ENCODE measurements at places on chromosomes 16 and 17.
A peak's percentile ranks its signal among the peaks of the same experiment; 100 is the strongest.

- no peak for DNase-seq
Observed at GRCh38 chr17:20066253-20066652, 57.1 kb downstream of the SPECC1 start.

DNA sequence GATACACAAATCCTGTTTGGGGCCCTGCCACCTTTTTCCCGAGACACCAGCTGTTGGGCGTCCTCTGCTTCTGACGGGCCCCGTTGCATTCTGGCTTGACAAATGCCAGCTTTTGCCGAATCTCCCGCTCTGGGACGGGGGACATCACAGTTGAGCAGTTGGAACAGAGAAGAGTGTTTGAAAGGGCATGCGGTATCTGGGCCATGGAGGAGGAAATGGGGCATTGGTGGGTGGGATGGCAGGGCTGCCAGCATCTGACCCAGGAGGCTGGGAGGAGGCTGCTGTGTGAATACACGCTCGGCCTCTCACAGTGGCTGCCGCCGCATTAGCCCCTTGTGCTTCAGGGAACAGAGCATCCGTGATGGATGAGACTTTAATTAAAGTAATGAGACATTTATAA, 184.3 kb upstream of the TNRC6C start:
- no peak for DNase-seq

- no peak for DNase-seq
Observed at GRCh38 chr17:37694734-37695133, 50.1 kb downstream of the HNF1B start.

DNA sequence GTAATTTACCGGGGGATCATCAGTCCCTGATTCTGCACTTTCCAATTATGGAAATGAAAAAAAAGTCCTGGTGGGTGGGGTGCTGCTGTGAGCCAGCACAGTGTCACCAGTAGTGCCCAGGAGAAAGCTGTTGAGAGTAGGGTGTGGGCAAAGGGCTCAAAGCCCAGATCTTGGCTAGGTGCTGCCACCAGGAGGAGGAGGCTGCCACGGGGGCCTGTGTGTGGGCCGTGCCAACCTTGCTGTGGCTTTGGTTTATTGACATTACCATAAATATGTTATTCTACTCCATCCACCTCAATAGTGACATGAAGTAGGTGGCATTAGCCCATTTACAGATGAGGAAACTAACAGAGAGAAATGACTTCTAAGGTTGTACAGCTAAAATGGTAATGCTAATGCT, 6.7 kb upstream of the PRPSAP2 start:
- DNase-seq, result no peak

- DNase-seq, result no peak
Observed at GRCh38 chr16:65455761-65456160, 333.9 kb upstream of the CDH11 start.

GRCh38 chr16:85005285-85006069, 5.9 kb downstream of the ZDHHC7 start:
- DNase-seq, result no peak

DNA sequence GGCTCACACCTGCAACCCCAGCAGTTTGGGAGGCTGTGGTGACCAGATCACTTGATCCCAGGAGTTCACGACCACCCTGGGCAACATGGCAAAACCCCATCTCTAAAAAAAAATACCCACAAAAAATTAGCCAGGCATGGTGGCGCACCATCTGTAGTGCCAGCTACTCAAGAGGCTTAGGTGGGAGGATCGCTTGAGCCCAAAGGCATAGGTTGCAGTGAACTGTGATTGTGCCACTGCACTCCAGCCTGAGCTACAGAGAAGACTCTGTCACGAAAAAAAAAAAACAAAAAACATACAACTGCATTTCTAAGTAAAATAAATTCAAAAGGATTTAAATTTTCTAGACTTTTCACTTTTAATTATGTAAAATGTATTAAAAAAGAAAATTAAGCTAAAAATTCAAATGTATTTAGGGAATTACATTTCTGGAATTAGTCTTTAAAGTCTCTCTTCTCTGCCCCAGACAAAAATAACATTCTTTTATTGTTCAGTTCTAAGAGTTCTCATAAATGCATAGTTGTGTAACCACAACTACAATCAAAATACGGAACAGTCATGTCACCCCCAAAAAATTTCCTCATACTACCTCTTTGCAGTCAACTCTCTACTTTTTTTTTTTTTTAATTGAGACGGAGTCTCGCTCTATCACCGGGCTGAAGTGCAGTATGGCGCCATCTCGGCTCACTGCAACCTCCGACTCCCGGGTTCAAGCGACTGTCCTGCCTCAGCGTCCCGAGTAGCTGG, 14.1 kb downstream of the FAM222B start:
- no peak for DNase-seq

- no peak for DNase-seq
Observed at GRCh38 chr16:28181515-28181914, 30.2 kb downstream of the XPO6 start.

DNA sequence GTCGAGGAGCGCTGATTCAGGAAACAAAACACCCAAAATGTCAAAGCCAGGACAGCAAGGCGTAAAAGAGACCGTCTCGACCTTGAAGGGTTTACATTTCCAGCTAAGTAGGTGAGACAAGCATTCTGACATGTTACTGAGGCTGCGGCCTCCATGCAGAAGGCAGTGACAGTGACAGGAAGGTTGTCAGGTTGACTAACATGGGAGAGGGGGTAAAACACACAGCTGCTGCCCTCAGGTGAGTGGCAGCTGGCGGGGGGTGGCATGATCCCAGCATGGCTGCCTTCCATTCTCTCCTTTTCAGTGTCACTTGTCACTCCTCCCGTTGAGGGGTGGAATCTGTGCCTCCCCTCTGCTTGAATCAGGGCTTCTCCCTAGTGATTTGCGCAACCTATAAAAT, 31.9 kb upstream of the CRHR1 start:
- no peak for DNase-seq

DNA sequence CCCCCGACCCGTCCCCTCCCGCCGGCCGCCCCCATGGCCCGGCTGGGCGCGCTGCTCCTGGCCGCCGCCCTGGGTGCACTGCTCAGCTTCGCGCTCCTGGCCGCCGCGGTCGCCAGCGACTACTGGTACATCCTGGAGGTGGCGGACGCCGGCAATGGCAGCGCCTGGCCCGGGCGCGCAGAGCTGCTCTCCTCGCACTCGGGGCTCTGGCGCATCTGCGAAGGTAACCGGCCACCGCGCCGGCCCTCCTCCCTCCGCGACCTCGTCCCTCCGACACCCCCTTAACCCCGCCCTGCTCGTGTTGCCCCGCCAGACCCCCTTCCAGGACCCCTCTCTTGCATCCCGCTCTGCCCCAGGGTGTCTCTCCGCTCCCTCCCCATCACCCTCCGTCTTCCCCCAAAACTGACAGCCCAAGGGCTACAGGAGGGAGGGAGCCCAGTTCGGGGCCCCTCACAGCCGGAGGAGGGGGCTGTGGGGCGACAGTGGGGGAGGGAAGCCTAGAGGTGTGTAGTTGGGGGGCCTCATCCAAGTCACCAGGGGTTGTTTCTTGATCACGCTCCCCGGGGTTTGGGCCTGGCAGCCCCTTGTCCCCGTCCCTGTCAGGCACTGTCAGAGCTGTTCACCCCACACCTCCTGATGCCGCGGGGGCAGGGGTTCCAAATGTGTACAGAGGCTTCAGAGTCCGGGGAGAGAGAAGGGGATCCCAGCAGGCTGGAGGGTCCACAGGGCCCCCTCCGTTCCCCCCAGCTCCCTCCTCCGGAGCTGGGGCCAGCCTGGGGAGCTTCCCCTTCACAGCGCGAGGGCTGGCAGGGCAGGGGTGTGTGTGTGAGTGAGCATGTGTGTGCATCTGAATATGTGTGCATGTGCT, 794 bp downstream of the TMEM235 start:
- DNase-seq, result peak; percentile 8

DNA sequence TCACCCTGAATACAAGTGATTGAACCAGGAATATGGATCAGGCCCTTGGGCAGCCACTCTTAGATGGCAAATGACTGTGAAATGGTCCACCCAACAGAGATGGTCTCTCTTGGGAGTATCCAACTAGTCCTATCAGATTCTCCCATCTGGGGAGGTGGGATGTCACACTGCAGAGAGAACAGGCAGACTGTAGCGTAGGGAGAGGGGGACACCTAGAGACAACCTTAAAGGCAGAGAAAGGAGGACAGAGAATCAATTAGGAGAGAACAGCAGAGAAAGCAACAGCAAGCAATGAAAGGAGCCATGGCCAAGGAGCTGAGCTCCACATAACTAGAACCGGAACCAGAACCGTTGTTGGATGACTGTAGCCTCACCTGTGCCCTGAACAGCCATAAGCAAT, 37.2 kb downstream of the IQCK start:
- no peak for DNase-seq

DNA sequence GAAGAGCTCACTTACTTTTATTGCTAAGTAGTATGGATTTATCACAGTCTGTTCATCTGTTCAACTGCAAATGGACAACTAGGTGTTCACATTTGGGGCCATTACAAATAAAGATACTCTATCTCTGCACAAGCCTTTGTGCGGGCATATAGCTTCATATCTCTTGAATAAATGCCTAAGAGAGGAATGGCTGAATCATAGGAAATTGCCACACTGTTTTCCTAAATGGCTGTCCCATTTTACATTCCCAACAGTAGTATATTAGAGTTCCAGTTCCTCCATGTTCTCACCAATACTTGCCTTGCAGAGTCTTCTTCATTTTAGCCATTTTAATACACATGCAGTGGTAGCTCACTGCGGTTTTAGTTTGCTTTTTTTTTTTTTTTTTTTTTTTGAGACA, 20.5 kb downstream of the NSMCE1 start:
- DNase-seq, result no peak

DNA sequence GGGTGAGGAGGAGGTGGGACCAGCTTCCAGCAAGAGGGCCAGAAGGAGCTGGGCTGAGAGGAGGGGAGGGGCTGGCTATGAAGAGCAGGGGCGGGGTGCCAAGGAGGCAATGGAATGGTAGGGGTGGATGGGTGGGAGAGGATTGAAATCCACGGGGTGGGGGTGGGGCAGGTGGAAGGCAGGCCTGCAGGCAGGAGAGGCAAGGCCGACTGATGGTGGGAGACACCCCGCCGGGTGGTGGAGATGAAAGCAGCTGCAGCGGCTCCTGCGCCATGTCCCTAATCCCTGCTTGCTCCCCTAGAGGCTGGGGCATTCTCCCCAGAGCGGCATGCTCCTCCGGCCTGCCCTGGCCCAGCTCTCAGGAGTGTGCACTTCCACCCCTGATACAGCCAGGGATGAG, 27.8 kb upstream of the TAC4 start:
- DNase-seq, result no peak

- DNase-seq, result peak; percentile 8
Observed at GRCh38 chr16:57720142-57720575, 15.4 kb upstream of the KATNB1 start.

DNA sequence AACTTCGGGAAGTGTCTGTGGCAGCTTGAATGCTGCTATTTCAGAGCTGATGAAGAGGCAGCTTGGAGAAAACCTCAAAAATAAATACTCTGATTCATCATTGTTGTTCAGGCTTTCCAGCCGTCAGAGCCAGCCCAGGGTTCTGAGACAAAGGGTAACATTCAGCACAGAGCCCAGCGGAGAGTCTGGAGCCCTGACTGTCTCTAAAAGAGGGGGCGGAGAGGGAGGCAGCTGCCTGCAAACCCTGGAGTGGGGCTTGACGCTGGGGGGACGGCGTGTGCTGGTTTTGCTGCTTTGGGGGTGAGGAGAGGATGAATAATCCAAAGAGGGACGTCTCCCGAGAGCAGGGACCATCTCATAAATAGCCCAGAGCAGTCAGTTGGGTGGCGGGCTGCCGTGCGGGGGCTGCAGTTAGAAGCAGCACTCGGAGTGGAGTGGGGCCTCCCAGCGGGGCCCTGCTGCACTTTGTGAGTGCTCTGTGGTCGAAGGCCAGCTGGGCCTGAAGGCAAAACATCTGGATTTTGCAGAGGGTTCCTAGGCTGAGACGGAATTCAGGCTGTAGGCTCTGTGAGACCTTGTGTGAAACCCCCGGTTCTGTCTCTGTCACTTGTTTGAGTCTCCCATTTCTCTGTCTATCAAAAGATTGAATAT, 237.8 kb downstream of the PRKCA start:
- no peak for DNase-seq

GRCh38 chr16:24858219-24859041, 12.7 kb downstream of the SLC5A11 start:
- DNase-seq, result peak; percentile 1

DNA sequence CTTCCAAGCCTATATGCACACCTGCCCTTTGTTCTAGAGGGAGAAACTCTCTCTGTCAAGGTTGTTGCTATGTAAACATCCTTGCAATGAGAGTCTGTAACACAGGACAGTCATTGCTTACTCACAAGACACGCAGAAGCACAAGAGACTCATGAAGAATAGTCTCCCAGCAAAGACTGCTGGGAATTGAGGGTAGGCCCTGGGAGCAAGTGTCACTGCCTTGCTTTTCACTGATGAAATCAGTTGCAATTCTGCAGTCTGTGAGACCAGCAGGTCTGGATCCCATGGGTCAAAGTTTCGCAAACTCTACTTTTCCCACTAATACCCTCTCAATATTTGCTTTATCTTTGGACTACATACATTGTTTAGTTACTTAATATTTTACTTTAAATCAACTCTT, 177.4 kb downstream of the FTO start:
- DNase-seq, result no peak

- DNase-seq, result no peak
Observed at GRCh38 chr17:41476866-41477815, 3.8 kb downstream of the KRT35 start.

- no peak for DNase-seq
Observed at GRCh38 chr17:64471440-64471839, 22.5 kb downstream of the MILR1 start.

DNA sequence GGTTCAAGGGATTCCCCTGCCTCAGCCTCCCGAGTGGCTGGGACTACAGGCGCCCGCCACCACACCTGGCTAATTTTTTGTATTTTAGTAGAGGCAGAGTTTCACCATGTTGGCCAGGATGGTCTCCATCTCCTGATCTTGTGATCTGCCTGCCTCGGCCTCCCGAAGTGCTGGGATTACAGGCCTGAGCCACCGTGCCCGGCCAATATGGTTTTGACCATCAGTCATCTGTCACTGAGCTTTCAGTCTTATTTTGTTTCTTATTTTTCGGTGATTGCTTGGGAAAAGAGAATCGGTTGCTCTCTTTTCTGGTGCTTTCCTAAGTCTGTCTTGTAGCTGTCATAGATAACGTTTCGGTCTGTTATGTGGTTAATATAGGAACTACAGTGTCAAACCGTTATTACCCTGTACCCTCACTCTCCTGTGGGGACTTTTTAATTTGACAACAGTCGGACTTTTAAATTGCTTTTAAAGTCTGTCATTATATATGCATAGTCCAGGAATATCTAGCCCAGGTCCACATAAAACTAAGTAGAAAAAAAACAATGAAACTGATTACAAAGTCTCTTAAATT, 453.4 kb downstream of the KCNJ18 start:
- no peak for DNase-seq

Measured in stimulated activated naive CD4-positive, alpha-beta T cell (primary cell).